ENCODE measurements at places on chromosomes 2 and 18.

DNA sequence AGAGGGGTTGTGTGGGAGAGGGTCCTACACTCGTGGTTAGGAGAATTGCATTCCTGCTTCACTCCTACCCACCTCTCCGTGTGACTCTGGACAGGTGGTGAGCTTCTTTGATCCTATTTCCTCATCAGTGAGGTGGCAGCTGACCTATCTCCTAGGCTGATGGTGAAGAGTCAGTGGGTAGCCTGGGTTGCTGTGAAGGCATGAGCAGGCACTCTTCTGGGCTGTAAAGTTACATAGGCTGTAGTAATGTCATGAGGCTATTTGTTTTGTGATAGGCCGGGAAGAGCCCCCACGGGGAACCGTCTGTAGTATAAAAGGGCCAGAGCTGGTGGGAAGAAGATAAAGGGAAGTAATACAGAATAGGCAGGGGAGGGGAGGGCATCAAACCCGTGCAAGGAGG lies 83.8 kb downstream of the TMEM247 start:
- no peak for DNase-seq

GRCh38 chr2:212979799-212980198 lies 171.6 kb downstream of the IKZF2 start:
- DNase-seq, result no peak

GRCh38 chr2:36473230-36473629 lies 117.7 kb downstream of the CRIM1 start:
- DNase-seq, result no peak

- peak; percentile 30 for DNase-seq
Observed at GRCh38 chr2:72770879-72771461, 54.9 kb downstream of the EXOC6B start.

- no peak for DNase-seq
Observed at GRCh38 chr2:127048969-127049897, 57.7 kb downstream of the BIN1 start.

DNA sequence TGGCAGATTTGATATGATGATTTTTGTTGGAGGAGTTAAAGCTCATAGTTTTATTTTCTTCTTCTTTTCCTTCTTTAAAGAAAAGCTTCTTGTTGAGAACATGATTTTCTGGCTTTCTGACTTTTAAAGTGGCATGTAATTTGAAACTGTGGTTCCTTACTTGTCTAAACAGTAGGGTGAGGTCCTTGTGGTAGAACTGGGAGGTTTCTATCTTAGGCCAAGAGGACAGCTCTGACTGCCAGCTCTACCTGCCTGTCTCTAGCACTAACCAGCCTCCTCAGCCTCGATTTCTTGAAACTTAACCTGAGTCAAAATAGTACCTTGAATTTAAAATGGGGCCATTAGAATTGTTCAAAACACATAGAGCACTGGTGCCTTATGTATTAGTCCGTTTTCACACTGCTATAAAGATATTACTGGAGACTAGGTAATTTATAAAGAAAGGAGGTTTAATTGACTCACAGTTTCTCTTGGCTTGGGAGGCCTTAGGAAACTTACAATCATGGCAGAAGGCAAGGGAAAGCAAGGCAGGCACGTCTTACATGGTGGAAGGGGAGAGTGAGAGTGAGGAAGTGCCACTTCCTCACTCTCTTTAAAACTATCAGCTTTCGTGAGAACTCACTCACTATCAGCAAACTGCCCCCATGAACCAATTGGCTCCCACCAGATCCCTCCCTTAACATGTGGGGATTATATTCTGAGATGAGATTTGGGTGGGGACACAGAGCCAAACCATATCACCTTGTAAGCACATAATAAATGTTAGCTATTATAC lies 119.0 kb downstream of the CERS6 start:
- DNase-seq, result no peak

GRCh38 chr2:1809726-1810125 lies 65.4 kb upstream of the PXDN start:
- DNase-seq, result no peak

GRCh38 chr2:127860130-127860529 lies 2.2 kb upstream of the POLR2D start:
- DNase-seq, result no peak

DNA sequence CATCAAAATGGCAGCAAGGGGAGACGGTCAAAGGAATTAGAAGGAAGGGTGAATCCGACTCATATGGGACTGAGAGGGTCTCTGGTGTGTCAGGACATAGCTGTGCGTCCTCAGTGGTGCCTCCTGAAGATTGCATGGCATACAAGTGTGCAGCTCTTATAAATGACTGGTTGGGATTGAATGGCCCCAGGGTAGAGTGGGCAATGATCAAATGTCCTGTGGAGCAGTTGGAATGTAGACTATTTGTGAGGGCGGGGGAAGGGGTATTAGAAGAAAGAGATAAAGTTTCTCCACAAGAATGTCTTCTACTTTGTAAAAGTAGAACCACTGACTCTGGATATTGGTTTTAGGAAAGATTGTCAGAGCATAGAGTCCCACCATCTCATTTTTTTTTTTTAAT lies 24.6 kb downstream of the CTLA4 start:
- no peak for DNase-seq

DNA sequence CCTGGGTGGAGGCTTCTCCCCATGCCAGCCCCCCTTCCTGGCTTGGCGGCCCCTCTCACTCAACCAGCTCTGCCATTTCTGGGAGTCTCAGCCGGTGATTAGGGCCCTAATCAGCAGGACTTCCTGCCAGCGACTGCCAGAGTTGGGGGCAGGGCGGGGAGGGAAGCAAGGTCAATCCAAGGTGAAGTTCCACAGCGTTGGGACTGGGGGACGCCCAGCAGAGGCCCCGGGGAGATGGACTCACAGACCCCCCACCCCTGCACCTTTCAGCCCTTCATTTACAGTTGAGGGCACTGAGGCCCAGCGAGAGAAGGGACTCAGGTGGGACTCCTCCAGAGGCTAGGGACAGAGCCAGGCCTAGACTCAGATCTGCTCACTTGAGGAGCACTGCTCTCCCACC lies 65.3 kb downstream of the TNS1 start:
- DNase-seq, result no peak

DNA sequence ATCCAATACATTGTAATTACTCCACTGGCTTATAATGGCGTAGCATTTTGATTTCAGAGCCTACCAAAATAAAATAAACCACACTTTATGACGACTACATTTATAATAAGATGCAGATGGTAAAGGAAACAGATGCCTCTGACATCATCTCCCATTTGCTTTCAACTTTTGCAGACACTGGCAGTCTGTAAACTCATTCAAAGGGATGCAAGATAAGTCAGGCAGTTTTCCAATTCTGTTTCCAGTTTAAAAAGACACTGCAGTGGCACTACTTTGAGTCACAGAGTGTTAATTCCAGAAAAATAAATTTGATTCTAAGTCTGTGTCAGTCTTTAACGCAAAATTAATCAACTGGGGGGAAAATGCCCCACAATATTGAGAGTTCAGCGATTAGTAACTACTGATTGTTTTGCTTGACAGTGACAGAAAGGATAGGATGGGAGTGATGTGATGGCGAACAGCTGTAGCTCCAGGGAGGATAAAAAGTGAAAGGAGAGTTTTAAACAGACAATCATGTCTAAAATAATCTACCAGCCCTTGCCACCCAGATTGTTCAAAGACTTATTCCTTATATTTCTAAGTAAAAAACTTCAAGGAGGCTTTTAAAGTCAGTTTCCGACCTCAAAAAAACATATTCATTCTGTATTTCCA lies 6.7 kb downstream of the DSEL start:
- DNase-seq, result no peak

DNA sequence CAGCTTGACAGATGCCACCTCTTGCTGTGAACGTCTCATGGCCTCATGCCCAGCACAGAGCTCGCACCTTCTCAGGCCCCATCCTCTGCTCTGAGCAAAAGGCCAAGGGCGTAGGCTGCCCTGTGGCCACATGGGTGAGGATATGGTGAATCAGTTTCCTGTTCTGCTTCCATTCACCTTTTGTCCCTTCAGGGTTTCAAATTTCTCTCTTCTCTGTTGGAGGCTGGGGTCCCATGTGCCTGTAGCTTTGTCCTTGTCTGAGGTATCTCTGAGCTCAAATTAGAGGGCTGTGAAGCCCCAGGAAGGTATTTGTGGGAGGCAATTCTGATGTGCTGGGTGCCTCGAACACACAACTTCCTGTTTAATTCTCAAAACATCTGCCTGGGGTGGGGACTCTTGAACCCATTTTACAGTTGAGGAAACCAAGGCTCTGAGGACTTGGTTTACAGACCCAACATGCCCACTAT lies 29.0 kb downstream of the ZAP70 start:
- no peak for DNase-seq

GRCh38 chr18:35413163-35413511 lies 36.0 kb upstream of the ZNF396 start:
- no peak for DNase-seq

DNA sequence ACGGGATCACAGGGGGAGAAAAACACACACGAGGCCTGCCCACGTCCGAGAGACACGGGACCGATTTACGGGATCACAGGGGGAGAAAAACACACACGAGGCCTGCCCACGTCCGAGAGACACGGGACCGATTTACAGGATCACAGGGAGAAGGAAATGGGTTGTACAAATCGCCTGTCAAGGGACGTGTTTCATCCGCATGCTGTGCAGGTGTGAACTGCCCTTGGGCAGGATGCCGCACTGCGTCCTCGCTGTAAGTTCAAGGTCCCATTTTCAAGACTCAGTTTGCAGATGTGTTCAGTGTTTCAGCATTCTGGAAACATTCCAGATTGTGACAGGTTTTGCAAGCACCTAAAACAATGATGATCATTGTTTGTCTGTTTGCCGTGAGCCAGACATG lies 2.3 kb upstream of the KCNG2 start:
- DNase-seq, result no peak

GRCh38 chr2:58594762-58595161 lies 353.6 kb upstream of the FANCL start:
- no peak for DNase-seq

GRCh38 chr2:204972606-204973336 lies 427.5 kb downstream of the PARD3B start:
- DNase-seq, result no peak

DNA sequence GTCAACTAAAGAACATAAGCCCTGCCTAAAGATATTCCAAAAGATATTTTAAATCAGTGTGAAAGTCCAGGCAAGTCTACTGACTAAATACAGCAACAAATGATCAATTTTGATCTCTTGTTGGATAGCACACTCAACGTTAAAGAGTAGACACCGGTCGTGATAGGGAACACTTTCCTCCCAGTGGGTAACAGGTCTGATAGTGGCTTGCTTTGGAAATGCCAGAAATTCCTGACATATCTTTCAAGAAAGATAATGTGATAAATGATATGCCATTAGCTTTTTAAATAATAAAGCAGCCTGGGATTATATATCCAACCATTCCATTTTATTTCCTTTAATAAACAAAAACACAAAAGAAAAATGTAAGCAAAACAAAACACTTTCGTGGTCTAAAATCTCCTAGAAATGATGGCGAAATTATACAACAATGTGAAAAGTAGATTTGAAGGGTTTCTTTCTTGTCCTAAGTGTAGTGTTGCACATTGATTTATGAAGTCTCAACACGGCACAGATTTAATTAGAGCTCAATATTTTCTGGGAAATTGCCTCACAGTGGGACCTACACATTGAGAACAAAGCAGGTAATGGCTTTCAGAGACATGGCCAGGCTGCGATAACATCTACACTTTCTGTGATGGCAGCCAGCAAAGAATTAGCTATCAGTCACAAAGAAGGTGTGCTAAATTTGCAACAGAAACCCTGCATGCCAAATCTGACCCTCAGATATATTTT lies 158.6 kb downstream of the PPP1R1C start:
- DNase-seq, result no peak

GRCh38 chr2:220533485-220533884 lies 906.1 kb downstream of the SLC4A3 start:
- DNase-seq, result no peak

DNA sequence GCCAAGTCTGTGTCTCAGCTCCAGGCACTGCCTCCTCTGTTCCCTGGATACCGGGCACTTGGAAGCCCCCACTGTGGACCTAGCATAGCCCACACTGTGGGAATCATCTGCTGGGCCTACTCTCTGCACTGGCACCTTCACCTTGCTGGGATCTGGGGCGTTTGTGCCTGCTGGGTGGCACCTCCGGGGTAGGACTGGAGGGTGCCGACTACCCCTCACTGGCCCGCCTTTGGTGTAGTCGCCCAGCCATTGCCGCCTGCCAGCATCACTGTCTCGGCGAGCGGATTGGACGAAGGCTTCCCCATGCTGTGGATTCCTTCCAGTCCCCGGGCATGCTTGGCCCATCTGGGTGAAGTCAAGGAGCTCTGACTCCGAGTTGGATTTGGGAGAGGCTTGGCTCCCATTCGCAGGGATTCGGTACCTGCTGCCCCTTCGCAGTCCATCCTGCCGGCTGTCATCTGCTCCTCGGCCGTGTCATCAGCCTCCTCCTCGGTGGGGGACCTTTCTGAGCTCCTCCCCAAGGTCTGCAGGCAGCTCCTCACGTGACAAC lies 180.6 kb upstream of the HDAC4 start:
- DNase-seq, result no peak

- no peak for DNase-seq
Observed at GRCh38 chr2:105674859-105675541, 69.7 kb upstream of the NCK2 start.

DNA sequence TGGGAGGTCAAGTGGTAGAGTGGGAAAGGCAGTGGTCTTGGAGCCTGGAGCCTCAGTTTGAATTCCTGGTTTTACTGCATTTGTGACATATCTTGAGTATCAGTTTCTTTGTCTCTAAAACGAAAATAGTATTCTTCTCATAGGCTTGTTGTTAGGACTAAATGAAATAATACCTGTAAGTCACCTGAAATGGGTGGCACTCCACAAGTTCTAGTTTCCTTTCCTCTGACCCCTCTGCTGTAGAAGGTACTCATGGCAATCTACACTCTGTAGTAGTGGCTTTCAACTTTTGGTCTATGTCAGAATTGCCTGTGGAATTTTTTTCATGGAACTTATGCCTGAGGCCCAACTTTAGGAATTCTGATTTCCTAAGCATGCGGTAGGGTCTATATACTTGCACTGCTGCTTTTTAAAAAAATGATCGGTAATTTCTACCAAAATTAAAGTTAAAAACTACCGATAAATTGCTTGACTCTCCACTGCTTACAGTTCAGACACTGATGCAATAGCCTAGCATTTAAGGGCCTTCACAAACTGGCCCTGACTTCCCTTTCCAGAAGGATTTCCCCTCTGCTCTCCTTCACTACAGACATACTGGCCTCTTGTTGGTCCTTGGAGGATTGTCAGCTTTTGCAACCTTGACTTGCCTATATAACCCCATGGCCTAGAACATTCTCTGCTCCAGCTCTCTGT lies 47.2 kb downstream of the PLEK start:
- DNase-seq, result no peak

DNA sequence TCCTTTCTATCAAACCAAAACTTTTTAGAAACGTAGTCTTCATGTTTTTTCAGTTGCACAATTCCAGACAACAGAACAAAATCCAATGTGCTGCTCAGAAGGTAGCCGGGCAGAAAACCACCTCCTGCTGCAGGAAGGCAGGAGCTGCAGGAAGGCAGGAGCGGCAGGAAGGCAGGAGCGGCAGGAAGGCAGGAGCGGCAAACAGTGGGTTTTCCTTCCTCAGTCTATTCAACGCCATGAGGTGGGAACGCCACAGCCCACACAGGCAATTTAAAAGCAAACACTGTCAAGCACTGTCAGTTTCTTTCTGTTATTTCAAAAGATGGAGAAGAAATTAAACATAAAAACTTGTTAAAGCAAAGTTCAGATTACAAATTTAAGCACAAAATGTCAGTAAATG lies 601.2 kb upstream of the SALL3 start:
- no peak for DNase-seq
